ENCODE measurements at places on chromosomes 7 and 10.

DNA sequence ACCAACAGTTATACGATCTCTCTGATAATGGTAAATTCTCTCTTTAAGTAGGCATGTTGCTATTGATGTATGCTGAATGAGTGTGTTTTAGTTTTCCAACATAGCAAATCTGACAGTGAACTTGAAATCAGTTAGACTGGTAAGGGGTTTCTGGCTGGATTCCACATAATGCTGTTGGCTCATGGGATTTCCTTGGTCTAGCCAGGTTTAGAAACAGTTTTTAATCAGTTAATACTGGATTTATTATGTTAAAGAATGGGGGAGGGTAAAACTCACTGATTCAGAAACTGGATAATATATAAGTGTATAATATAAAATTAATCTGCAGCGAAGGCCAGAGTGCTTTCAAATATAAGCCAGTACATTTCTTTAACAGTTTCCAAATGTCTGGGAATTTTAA, 55.6 kb downstream of the PCDH15 start:
- DNase-seq: no peak

- no peak for DNase-seq
Measured at GRCh38 chr7:81226234-81226633, 307.4 kb upstream of the SEMA3C start.

GRCh38 chr7:80665526-80665925, 27.1 kb downstream of the CD36 start:
- DNase-seq: no peak

- no peak for DNase-seq
Measured at GRCh38 chr10:34407324-34407805, 407.7 kb downstream of the PARD3 start.

DNA sequence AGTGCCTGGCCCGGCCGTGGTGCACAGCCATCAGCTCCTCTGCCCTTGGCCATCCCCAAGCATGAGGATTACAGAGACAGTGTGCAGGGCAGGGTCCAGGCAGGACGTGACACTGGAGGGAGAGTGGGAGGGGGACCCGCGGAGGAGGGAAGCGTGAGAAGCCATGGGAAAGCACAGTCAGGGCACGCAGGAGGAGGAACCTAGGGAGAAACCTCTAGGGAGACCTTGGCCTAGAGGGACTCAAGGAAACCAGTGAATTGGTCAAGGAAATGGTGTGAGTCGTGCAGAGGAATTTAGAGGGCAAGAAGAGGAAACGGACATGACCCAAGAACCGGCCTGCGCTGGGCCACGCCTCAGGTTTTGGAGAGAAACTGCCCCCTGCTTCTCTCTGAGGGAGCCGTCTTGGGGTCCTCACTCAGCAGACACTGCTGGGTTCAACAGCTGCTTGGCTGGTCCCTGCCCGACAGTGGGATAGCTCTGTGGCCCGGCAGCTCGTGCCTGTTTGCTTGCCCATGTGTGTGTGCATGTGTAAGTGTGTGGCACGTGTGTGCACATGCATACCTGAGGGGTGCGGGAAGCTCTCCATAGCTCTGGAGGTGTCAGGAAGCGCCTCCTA, 3.2 kb downstream of the OPN4 start:
- peak; percentile 38 for DNase-seq

DNA sequence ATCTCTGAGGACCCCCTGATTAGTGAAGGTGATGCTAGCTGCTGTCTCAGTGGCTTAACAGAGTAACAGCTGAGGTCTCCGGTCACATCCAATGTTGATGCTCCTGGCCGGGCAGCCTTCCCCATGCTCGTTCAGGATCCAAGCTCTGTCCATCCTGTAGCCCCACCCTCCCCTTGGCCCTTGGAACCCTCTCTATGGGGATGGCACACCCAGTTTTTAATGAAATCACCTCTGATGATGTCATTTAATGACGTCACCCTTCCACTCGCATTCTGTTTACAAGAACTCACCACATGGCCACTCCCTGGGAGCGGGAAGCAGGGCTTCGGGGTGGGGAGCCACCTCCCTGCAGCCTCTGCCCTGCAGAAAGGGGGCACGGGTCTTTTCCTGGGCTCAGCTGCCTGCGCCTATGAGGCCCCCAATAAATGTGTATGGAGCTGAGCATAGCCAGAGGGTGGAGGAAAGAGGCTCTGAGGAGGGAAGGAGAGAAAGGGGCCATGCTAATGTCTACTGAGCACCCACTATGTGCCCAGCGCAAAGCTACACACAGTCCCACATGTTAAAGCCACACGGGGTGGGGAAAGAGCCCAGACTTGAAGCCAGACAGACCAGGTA, 95.5 kb downstream of the OAT start:
- DNase-seq: no peak

- DNase-seq: no peak
Measured at GRCh38 chr10:11483201-11484148, 128.0 kb downstream of the USP6NL start.

GRCh38 chr7:45156516-45157272, 897 bp upstream of the RAMP3 start:
- DNase-seq: no peak

Data from HS-5 (cell line).